MV-4-11 (cell line): ENCODE measurements at places on chromosomes 6 and 20.

DNA sequence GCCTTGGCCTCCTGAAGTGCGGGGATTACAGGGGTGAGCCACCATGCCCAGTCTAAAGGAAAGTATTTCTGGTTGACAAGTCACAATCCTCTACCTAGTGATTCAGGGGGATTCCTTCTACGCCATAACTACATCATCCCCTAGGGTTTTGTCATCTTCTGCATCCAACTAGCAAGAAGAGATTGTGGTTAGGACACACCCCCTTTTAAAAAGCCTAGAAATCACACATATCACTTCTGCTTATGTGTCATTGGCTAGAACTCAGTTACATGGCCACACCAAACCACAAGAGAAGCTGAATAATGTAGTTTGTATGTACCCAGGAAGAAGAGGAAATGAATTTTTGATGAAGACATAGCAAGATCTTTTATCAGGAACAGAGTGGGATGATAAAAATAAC lies 14.7 kb upstream of the CHD6 start:
- DNase-seq: peak; percentile 97

- DNase-seq: peak; percentile 56
Observed at GRCh38 chr6:13496513-13497190, 9.3 kb upstream of the GFOD1 start.

DNA sequence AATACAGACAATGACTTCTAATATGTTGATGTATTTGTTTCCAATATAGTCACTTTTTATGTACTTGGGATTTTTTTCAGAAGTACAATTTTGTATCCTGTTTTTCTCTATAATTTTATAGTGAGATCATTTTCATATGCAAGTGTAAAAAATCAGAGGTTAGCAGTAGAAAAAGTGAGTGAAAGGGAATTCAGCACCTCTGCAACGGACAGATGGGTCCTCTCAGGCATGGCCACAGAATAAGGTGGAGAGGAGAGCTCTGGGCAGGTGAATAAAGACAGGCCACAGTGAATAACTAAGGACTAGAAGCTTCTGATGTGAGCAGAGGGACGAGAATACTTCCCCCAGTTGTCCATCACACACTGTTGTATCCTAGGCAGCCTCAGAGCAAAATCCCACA lies 210.1 kb upstream of the CNR1 start:
- no peak for DNase-seq

GRCh38 chr20:58010186-58010585 lies 218.3 kb downstream of the ANKRD60 start:
- DNase-seq: no peak

DNA sequence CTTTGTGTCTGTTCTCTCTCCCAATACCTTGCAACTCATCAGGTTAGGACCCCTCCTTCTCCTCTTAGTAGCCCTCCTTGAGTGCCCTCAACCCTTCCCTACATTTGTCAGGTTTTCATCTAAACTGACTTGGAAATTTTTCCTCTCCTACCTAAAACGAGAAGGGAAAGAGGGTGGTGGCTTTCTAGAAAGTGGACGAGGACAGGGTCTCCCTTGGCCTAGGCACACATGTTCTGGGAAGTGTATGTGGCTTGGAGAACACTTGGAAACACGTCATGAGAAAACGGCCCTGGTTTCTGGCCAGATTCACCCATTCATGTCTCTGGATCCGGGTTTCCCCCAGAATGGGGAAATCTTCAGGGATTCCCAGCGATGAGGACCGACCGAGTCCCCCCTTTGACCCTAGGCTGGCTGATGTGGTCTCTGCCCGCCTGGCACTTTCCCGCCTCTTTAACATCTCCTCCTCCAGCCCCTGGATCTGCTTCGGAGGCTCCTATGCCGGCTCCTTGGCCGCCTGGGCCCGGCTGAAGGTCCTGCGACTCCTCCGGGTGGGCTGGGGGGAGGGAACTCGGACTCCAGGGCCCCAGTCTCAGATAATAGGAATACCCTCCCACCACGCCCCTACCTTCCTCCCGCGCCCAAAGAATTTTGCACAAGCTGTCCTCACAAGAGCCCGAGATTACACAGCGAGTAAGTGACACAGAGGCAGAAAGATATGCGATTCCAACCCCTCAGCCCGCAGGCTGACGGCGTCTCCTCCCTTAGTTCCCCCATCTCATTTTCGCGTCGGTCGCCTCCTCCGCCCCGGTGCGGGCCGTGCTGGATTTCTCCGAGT lies 3.0 kb downstream of the PRSS16 start:
- DNase-seq: no peak
